Mesothelial cell of epicardium (in vitro differentiated cells): ENCODE measurements at places on chromosomes 1 and 21.

DNA sequence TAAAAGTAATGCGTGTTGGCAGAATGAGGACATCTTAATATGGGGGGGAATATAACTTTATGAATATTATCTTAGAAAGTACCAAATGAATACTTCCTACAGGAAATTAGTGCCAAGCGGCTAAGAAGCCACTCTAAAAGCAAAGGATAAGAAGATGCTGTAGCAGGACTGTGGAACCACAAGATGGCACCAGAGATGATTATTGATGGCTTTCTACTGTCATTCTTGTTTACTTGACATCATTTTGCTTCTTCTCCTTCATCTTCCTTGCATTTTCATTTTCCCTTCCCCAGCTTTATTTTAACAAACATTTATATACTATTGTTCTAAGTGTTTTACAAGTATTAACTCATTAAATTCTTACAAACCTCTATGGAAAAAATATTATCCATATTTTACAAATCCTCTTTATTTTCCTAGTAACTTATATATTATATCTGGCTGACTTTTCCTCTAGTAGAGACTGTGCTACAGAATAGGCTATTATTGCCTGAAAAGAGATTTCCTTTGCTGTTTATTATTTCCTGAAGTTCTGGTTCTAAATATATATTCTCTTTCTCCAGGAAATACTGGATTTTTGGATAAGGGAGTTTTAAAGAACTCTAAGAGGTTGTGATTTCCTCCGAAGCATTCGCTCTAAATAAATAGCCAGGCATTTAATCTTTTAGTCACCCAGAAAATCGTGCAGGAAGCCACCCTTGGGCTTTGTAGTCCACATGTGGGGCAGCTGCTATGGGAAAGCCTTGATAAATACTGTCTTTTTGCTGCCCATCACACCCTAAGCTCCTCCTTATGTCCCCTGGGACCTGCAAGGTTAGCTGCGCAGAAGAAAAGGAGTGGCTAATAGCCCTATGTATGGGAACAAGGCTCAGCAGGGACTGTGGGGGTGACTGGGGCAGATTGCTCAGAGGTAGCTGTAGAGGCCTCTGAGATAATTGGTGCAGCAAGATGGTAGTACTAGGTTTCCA is 69.8 kb downstream of the TPR start:
- DNase-seq, result no peak

GRCh38 chr1:204417074-204417997 is 5.7 kb upstream of the PPP1R15B start:
- no peak for DNase-seq

DNA sequence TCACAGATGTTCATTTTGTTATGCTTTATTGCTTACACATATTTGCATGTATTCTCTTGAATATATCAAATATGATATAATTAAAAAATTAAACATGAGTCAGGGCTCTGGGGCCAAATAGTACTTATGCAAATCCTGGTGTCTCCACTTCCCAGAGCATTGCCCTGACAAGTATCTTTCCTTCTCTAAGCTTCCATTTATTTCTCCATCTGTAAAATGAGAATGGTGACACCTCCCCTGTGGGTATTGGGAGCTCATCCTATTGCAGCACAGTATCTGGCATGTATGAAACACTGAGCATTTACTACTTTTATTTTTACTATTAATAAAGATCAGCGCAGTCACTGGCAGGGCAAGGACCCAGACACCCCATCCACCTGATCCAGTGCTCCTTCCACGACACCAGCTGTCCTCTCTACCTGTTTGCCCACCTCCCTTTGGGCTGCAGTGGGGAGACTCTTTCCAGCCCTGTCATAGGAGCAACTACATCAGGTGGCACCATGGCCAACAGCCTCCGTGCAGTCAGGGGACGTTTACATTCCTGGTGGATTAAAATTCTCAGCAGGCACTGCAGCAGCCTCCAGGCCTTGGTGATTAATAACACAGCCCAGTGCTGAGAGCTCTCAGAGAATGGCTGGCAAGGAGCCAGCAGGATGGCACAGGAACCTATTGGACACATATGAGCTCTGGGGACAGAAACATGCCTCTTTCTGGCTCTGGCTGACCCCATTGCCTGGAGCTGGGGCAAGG is 113.0 kb downstream of the DMRTB1 start:
- DNase-seq, result no peak

- no peak for DNase-seq
These were observed 48.3 kb upstream of the MTR start for GRCh38 chr1:236746785-236747184.

DNA sequence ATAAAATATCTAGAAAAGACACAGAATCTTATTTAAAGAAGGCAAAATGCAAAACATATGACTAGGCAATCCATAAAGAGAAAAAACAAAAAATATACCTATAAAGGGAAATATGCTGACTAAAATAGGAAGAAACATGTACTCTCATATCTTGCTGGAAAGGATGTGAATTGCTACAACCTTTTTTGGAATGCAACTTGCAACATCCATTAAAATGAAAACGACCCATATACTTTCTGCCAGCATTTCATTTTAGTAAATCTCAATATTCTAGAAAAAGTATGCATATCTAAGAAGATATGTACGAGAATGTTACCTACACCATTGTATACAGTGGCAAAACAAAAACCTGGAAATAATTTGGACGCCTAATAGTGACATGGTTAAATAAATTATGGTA is 56.6 kb downstream of the EDEM3 start:
- no peak for DNase-seq

DNA sequence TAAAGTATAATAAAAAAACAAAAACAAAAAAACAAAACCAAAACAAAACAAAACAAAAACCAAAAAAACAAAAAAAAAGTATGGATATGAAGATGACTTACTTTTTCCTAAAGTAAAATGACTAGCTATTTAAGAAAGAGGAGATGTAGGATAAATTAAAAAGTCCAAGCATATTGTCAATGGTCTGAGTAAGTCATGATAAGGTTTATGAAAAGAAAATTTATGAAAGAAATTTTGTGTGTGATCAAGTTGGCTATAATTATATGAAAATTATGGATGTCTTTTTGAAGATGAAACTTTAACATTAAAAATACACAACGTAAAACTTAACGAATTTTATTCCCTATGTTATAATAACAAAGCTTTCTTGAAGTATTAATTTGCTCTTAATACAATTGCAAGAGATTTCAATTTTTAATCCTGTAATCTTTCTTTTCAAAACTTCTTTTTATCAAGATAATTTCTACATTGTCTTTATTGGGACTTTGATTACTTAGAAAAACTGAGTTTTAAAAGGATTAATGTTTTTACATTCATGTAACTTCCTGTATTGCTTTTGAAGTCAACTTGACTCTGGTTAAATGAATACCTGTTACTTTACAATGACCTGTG is 200.9 kb upstream of the IVNS1ABP start:
- DNase-seq, result no peak

DNA sequence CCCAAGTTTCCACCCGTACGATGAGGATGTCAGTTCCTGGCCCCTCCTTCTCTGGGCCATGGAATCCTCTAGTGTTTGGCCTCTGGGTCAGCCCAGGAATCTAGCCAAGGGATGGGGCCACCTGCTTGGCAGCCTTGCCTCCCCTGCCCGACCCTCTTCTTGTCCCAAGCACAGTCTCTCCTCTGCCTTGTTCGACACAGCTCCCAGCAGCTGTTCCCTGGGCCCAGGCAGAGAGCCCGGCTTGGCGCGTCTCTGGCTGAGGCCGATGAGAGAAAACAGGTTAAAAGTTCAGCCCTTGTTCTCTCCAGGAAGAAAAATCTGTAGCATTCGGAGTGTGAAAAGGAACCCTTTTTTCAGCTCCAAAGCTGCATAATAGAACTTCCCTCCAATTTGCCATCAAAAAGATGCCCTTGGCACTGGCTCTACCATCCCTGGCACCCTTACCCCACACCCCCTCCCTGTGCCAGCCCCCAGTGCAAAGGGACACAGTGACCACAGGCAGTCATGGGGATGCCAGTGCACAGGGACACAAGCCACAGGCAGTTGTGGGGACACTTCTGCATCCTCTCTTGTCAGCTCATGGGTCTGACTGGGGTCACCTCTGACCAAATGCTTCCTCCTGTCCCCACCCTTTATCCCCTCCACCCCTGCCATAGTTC is 68.4 kb downstream of the EPHB2 start:
- DNase-seq, result no peak

DNA sequence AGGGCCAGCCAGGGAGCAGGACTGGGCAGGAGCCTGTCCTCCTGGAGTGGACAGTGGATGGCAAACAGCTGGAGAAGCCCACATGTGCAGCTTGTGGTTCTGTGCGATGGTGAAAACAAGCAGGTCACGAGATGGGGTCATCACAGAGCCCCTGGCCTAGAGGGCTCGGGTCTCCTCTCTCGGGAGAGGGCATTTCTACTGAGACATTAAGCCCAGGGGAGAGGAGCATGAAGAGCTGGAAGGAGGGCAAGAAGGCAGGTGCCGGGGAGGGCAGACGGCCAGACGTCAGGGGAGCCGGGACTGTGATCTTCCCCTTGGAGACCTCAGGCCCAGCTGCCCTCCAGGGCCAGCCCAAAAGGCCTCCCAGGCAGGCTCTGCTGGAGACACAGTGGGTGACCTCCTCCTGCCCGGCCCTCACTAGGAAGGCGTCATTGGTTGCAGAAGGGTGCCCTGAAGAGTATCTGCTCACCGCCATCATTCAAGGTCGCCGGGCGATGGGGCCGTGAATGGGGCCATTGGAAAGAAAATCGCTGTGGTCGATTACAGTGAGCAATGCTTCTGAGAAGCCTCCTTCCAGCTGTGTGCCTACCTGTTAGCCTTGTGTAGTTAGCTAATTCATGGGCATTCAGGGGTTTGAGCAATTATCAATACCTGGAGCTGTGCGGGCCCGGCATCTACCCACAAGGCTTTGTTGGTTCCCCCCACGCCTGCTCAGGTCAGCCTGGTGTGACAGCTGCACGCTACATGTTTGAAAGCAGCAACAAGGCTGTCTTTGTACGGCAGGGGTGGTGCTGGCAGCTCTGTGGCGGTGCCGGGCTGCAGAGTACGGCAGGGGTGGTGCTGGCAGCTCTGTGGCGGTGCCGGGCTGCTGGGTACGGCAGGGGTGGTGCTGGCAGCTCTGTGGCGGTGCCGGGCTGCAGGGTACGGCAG is 72.3 kb upstream of the ACTRT2 start:
- no peak for DNase-seq

GRCh38 chr1:41866285-41866684 is 52.4 kb downstream of the HIVEP3 start:
- DNase-seq, result no peak

DNA sequence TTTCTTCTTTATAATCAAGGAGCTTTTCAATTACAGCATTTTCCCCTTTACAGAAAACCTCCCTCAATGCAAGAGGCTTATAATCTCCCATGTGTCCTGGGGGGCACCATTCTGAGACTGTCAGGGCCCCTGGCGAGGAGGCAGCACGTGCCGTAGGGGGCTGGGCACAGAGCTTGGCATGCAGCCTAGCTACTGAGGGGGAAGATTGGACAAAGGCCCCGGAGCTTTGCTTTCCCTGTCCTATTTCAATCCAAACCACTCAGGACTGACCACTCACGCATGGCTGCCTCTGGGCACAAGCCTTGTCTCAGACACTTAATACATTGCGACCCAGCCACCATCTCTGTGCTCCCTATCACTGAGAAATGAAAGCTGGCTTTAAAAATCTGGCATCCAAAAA is 2.8 kb upstream of the RAP1GAP start:
- DNase-seq, result no peak

DNA sequence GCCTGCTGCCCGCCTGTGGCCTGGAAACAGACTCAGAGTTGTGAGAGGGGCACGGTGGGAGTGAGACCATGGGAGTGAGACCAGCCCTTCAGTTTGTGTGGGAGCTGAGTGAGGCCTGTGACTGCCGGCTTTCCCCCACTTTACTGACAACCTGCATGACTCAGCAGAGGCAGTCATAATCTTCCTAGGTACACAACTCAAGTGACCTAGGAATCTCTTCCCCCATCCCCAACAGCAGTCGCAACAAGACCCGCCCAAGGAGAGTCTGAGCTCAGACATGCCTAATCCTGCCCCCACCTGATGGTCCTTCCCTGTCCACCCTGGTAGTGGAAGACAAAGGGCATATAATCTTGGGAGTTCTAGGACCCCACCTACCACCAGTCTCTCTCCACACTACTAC is 44.2 kb downstream of the KLHL20 start:
- no peak for DNase-seq

- DNase-seq, result no peak
These were observed 5.3 kb downstream of the HES2 start for GRCh38 chr1:6414443-6414844.

DNA sequence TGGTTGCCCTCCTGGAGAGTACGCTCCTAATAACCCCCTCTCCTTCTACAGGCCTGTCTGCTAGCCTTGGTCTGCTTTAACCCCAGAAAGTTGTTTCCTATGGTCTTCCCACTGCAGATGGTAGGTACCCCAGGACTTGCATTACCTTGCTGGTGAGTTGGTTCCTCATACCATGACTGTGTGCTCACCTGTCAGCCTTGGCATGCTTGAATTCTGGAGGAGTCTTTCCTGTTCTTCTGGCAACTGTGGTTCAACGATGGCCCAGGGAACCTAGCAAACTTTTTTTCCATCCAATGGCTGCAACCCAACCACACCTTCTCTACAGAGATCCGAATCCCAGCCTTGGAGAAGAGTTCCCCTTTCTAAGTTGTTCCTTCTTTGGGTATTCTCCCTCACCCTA is 36.9 kb downstream of the RPS6KC1 start:
- no peak for DNase-seq
